ENCODE measurements at places on chromosomes 2 and 18.

DNA sequence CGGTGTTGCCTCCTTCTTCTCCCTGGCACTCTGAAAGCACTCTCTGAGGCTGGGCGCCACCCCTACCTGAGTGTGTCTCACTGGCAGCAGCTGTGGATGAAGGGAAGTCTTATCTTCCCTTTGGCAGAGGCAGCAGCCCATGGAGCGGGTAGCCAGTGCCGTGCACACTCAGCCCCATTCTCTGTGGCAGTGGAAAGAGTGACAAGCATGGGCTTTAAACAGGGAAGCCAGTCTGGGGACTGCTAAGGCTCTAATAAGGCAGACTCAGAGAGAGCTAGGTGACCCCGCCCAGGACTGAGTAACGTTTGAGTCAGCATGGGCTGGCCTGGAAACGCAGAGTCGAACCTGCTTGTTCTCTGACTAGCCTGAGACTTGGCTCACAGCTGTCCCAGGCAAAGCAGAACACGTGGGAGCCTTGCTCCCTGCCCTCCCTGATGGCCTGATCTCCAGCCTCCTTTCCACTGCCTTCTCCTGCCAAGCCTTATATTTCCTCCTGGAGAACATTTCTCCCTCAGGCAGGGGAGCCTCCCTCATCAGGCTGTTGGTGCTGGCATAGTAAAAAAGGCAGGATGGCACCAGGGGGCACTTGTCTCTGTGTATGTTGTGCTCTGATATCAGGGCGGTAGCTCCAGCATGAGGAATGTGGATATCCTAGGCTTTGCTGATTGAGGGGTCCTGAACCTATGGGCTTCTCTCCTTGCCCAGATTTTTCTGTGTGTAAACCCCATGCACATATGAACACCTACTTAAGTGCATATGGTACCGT is 93.9 kb upstream of the LGALSL start:
- DNase-seq, result peak; percentile 79

DNA sequence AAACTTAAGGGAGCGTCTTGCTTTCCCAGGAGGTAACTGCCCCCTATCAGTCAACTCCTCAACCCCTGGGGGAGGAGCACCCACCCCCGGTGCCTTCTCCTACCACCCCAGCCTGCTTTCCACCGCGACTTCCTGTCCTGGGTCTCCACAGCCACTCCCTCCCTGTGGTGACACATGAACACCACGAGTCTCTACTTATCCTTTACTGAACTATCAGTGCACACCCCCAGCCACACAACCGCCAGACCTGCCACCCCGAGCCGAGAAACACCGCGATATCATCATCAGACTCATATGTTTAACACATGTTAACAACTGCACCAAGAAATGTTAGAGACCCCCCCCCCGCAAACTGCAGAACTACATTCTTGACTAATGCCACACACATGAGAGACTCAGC is 43.3 kb downstream of the LONRF2 start:
- DNase-seq, result no peak

DNA sequence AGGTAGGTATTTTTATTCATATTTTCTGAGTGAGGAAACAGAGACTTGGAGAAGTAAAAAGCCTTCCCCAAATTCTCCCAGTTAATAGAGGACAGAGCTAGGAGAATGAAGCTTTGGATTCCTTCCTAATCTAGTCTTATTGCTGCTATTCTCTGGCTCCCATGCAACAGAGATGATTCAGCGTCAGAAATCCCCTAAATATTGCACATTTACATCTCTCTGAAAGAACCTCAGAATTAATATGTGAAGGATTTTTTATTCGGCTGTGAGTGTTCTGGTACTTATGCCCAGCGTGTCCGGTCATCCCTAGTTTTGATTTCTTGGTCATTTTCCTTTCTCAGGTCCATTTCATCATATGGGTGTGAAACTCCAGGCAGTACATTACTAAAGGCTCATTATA is 91.2 kb upstream of the SESTD1 start:
- no peak for DNase-seq

GRCh38 chr2:215657844-215658243 is 222.0 kb upstream of the FN1 start:
- DNase-seq, result peak; percentile 36

GRCh38 chr18:55421615-55422419 is 166.2 kb downstream of the TCF4 start:
- DNase-seq, result no peak

GRCh38 chr2:31322371-31322770 is 88.4 kb downstream of the EHD3 start:
- DNase-seq, result no peak

- DNase-seq, result peak; percentile 75
These were observed 49.5 kb downstream of the SPRED2 start for GRCh38 chr2:65382776-65383357.

GRCh38 chr2:167127135-167127534 is 238.9 kb downstream of the XIRP2 start:
- DNase-seq, result no peak

DNA sequence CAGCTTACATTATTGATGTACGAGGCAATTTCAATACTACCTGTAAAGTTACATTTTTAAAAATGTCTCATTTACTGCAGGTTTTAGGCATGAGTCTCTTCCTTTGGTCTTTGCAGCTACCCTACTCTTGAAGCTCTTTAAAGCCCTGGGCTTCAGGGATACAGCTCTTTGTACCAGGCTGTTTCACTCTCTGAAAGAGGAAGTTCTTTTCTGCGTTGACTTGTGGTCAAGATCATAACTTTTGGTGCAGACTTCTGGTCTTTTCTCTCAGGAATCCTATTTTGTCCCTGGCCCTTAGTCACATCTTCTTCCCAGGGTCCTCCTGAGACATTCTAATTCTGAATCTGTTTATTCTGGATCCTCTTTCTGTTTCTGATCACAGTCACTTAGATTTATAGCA is 16.6 kb upstream of the HRH4 start:
- DNase-seq, result no peak

- DNase-seq, result no peak
These were observed at the start of gene SFTPB for GRCh38 chr2:85668009-85668856. Gene SFTPB, minus strand, starts transcription at chr2:85668199. Its CDS starts 16 bp downstream, at chr2:85668183.

DNA sequence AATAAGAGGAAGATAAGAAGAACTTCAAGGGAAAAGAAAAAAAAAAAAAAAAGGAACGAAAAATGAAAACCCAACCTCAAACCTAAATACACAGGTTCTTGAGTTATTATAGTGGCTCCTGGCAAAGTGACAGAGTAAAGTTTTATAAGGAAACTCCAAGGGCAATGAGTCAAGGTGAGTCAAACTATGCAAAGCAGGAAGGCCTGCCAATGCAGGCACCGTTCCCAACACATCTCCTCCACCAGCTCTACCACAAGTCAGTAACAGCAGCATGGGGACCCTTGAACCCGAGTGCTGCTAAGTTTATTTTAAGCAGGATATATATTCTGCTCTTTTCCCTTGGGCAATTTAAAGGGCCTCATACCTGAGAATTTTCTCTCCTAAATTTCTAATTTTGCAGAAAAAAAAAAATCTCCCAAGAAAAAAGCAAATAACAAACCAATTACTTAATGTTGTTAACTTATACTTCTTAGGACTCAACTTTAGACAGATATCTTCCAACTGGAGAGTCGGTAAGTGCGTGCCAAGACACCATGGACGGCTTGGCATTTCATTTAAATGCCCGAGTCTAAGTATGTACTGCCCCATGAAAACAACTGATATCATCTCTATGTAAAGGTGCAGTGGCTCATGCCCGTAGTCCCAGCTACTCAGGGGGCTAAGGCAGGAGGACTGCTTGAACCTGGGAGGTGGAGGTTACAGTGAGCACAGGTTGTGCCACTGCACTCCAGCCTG is 75.7 kb upstream of the TFCP2L1 start:
- peak; percentile 28 for DNase-seq

GRCh38 chr2:167140330-167140729 is 252.1 kb downstream of the XIRP2 start:
- DNase-seq, result no peak

DNA sequence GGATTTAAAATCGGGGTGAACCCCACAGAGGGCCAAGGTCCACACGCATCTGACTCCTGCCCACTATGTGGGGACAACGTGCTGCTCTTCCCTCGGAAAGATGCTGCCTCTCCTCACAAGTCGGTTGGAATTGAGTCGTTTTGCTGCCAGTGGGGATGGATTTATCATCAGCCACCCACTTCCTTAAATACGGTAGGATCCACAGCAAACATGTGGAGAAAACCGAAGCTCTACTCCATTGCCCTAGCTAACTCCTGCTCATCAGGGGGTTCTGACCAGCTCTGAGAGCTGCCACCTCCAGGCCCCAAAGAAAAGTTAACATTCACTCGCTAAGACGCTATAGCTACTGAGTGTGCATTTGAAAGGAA is 80.9 kb downstream of the CHRNA1 start:
- DNase-seq, result peak; percentile 58
